ENCODE measurements at places on chromosomes 1 and 21.

- DNase-seq: no peak
Observed at GRCh38 chr1:15153842-15154479, 414 bp downstream of the TMEM51 start.

DNA sequence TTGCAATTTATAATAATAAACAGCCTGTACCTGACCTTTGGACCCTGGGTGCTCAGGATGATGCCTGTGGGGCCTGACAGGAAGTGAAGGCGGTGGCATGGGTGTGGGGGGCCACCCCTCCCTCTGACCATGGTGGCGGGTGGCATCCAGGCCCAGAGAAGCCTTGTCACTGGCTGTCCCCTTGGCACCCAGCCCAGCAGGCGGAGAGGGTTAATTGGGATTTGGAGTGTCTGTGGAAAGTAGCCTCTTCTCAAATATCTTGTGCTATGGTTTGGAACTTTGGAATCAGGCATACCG is 20.5 kb downstream of the SOX13 start:
- DNase-seq: no peak

- no peak for DNase-seq
Observed at GRCh38 chr1:22217811-22218460, 75.0 kb upstream of the WNT4 start.

- no peak for DNase-seq
Observed at GRCh38 chr1:106956721-106957120, 99.8 kb upstream of the PRMT6 start.

GRCh38 chr1:70909262-70909822 is 138.3 kb downstream of the PTGER3 start:
- DNase-seq: no peak

- DNase-seq: no peak
Observed at GRCh38 chr1:21027805-21028204, 148.9 kb downstream of the EIF4G3 start.

- DNase-seq: no peak
Observed at GRCh38 chr1:237713916-237714315, 176.8 kb downstream of the ZP4 start.

GRCh38 chr1:1213345-1214265 is at the start of gene TNFRSF4:
Gene TNFRSF4, minus strand, starts transcription at chr1:1214153. Its CDS starts 26 bp downstream, at chr1:1214127.
- no peak for DNase-seq

GRCh38 chr1:116485071-116485735 is 85.6 kb downstream of the CD58 start:
- peak; percentile 54 for DNase-seq

DNA sequence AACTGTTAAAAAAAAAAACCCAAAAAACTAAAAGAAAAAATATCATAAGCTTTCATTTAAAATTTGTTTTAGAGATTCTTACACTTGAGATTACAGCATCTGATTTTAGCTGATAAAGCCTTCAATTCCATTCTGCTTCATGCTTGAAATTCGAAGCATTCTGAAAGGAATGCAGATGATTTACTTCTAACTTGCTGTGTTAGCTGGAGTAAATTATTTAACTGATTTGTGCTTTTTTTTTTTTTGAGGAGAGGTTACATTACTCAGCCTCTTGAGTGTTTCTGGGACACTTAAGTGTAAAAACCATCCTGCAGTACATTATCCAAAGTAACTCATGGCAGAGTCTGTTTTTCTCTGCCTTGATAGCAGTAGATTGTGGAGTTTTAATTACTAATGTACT is 4.5 kb upstream of the TRIM67 start:
- no peak for DNase-seq

DNA sequence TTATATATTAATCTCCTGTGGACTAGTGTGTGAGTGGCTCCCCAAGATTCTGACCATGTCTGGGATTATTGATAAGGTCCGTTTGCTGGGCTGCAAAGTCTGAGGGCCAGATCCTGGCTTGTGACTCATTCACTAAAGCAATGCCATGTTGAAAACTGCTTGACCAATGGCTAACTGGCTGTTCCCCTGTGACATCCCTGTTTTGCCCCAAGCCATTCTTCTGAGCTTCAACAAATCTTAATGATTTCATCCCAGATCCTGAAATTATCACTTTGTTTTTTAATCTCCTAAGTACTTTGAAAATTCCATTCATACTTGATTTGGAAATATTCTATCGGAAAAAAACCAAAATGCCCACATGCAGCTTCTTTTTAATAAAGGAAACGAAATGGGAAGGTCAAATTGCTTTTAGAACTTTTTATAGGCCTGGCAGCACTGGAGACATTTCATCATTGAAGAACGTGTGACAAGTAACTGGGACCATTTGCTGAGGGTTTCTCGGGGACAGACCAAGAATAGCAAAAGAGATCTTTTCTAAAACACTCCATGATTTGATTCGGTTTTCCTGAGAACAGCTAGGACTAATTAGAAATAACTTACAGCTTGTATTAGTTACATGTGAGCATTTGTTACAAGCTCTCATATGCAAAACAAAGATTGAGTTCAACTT is 121.3 kb downstream of the TGFB2 start:
- DNase-seq: no peak

GRCh38 chr1:5992814-5993555 is 760 bp upstream of the NPHP4 start:
- no peak for DNase-seq

GRCh38 chr1:38113159-38113666 is 66.6 kb upstream of the POU3F1 start:
- DNase-seq: no peak

DNA sequence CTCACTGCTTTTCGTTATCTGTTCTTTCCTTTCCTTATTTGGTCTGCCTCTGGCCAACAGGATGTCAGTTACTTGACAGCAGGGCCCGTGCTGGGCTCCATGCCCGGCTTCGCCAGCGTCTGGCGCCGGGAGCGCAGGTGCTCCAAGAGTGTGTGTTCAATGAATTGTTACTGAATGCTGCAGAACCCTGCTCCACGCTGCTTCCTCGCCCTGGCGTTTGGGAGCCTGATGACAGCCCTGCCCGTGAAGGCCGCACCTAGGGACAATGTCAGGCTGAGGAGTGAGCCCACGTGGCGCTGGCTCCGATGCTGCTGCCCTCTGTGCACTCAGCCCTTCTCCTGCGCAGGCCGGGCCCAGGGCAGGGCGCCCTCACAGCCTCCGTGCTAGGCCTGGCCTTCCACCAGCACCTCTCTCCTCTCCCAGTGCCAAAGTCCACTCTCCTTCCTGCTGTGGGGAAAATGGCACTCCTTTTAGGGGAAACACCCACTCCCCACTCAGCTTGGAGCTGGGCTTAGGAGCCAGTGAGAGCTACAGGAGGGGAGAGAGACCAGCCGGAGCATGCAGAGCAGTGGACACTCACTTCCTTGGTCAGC is 51.4 kb downstream of the ACBD3 start:
- peak; percentile 86 for DNase-seq

- DNase-seq: no peak
Observed at GRCh38 chr21:26916799-26917198, 50.1 kb downstream of the ADAMTS5 start.

DNA sequence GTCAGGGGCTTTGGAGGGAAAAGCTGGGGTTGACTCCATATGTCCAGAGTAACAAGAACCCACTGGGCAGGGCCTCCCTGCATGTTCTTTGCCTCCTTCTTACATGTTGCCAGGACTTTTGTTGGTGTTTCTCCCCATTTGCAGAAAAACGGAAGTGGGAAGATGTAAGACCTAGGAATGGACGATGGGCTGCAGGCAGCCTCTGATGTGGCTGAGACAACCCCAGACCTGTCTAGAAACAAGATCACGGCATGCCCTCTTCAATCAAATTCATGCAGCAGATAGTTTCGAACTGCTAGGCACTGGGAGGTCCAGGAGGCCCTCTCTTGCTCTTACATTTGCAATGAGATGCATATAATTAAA is 3.4 kb downstream of the FAM43B start:
- no peak for DNase-seq

DNA sequence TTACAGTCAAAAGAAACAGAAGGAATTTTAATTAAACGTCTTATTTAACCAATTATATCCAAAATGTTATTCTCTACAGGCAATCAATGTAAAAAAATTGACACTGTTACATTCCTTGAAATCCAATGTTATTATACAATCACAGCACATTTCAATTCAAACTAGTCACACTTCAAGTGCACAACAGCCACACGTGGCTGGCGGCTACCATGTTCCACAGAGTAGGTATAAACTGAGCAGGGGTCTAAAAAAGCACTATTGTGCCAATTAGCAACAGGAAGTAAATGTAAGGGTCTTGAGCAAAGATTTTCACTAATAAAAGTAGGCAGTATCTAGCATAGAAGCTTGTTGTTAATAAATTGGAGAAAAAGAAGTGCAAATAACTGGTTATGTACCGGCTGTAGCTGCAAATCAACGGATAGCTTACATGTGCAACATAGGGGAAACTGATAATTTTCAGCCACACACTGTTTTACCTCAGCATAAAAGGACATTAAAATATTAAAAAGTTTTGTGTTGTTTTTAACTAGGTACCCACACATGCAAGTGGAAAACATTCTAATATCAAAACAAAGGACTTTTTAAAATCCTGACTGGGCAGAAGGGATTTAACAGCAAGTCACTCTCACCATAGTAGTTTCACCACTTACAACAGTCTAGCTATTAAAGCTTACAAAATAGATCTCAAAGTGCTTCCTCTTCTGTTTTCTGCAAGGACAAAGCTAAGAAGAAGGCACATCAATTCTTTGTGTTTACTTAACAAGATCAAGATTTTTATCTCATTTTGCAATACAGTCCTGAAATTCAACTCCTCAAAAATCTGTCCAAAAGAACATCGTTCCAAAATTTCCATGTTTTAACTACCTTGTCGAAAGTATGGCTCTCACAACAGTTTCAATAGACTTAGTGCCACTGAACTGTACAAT is 2.5 kb downstream of the CSDE1 start:
- DNase-seq: peak; percentile 64

GRCh38 chr1:172926070-172926469 is 124.7 kb downstream of the TNFSF18 start:
- DNase-seq: no peak

- DNase-seq: no peak
Observed at GRCh38 chr1:46508757-46509156, 19.1 kb downstream of the DMBX1 start.

DNA sequence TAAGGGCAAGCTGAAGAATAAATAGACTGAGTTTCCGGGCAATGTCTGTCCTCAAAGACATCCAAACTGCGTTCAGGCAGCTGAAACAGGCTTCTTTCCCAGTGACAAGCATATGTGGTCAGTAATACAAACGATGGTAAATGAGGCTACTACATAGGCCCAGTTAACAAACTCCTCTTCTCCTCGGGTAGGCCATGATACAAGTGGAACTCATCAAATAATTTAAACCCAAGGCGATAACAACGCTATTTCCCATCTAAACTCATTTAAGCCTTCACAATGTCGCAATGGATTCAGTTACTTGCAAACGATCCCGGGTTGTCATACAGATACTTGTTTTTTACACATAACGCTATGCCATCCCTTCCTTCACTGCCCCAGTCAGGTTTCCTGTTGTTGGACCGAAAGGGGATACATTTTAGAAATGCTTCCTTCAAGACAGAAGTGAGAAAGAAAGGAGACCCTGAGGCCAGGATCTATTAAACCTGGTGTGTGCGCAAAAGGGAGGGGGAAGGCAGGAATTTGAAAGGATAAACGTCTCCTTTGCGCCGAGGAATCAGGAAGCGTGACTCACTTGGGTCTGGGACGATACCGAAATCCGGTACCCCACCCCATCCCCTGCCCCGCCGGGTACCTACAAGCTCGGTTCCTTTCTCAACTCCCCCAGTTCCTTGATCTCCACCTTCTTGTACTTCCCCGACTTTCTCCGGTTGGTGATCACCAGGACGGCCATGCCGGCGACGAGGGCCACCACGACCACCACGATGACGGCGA is 1.3 kb downstream of the TACSTD2 start:
- no peak for DNase-seq

DNA sequence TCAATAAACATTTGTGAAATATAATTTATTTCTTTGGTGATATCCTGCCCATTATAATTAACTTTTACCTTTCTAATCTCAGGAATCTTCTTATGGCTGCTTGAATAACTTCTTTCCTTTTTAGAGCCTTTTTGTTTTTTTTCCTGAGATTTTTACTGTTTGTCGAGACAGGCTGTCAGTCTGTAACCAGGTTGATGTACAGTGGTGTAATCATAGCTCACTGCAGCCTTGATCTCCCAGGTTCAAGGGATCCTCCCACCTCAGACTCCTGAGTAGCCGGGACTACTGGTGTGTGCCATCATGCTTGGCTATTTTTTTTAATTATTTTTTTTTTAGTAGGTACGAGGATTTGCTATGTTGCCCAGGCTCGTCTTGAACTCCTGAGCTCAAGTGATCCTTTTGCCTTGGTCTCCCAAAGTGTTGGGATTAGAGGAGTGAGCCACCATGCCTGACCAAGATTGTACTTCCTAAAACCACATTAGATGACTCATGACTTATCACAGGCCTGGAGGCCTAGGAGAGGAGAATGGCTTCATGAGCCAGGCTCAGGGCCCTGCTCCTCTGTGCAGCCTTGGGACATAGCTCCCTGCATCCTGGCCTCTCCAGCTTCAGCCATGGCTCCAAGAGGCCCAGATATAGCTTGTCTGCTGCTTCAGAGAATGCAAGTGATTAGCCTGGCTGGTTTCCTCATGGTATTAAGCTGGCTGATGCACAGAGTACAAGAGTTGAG is 48.6 kb downstream of the CTH start:
- no peak for DNase-seq

DNA sequence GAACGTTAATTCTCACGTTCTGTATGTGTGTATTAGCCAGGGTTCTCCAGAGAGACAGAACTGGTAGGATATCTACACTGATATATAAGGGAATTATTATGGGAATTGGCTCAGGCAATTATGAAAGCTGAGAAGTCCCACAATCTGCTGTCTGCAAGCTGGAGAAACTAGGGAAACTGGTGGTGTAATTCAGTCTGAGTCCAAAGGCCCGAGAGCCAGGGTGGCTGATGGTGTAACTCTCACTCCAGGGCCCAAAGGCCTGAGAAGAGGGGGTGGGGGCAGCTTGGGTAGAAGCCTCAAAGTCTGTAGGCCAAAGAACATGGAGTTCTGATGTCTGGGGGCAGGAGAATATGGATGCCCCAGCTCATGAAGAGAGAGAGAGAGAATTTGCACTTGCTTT is 13.3 kb upstream of the VASH2 start:
- no peak for DNase-seq

- DNase-seq: no peak
Observed at GRCh38 chr21:45709173-45709572, 65.6 kb downstream of the PCBP3 start.

DNA sequence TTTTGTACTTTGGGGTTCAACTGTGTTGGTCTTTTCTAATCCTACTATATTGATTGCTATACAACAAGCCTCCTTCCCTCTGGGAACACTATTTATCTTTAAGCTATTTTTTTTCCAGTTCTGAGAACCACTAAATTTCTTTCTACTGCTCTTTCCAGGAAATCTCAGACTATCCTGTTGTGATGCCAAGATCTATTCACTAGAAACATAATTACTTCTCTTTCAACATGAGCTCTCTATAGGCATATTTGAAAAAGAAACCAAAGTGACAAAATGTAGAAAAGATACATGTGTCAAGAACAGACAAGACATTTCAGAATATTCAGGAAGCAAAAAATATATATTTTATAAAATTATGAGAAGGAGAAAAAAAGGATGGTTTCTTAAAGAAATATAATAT is 82.9 kb downstream of the SLC44A5 start:
- DNase-seq: no peak

All from LNCaP clone FGC (cell line).